ENCODE measurements at places on chromosomes 2 and 18. TPM values are rescaled to one million over a fixed set of nuclear protein-coding genes. Genes with fewer than 3 reads are reported as not detected.

The IL37 gene
- not detected for total RNA-seq

The GCG gene
- not detected for total RNA-seq

The TMEM200C gene
- total RNA-seq = 0.33 TPM

The GPAT2 gene
- total RNA-seq = 10.2 TPM

DNA sequence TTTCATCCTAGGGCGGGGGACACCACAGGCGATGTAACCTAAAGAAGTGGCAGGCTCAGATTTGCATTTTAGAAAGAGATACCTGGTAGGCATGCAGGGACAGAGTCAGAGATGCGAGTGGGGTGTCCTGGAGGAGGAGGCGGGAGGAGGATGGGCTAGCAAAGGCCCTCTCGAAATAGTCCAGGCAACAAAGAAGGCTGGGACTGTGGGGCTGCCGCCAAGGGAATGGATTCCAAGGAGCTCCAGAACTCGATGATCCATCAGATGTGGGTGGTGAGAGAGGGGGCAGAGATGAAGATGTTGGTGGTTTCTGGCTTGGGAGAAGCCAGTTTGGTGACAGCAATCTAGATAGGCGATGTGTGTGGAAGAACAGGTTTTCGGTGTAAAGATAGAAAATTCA is 12.5 kb upstream of the INPP5D start:
- no peak for DNase-seq

DNA sequence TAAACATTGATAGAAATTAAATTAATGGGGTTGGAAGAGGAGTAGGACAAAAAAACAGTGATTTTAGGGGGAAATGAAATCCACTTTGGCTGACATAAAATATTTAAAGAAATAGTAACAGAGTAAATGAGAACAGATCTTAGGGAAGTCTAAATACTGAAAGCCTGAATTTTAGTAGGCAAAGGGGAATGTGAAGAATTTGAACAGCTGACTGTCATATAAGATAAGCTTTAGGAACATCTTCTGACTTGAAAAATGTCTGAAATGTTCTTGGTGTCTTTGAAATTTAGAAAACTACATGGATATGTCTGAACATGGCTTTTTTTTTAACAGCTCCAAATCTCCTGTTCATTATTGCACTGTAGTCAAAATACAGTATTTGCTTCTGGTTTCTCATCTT is 150.3 kb downstream of the CALCRL start:
- no peak for DNase-seq

- no peak for DNase-seq
These were observed 14.7 kb upstream of the IKZF2 start for GRCh38 chr2:213166109-213166508.

DNA sequence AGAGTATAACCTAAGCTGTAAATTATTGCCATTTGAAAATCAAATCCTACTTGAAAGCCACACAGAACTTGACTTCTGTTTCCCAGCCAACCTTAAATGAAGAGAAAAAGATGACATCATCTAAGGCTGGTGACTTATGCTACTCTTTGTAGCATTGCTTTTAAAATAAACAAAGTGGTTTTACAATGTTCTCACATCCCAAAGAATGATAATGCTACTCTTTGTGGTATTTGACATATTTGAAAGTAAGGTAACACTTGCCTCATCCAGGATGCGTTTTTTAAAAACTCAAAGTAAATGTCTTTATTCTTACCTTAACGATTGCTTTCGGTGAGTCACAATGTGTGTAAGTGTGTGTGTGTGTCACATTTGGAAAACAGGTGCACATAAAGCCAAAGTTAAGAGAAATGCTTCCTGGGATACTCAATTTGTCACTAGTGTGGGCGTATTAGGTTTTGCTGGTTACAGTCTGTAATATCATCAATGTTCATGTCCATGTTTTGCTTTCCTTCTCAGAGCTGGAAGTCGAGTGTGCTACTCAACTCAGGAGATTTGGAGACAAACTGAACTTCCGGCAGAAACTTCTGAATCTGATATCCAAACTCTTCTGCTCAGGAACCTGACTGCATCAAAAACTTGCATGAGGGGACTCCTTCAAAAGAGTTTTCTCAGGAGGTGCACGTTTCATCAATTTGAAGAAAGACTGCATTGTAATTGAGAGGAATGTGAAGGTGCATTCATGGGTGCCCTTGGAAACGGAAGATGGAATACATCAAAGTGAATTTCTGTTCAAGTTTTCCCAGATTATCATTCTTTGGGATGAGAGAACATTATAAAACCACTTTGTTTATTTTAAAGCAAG is 2.6 kb downstream of the PMAIP1 start:
- peak; percentile 55 for DNase-seq

GRCh38 chr18:3824101-3824500 is 374.1 kb downstream of the TGIF1 start:
- no peak for DNase-seq

DNA sequence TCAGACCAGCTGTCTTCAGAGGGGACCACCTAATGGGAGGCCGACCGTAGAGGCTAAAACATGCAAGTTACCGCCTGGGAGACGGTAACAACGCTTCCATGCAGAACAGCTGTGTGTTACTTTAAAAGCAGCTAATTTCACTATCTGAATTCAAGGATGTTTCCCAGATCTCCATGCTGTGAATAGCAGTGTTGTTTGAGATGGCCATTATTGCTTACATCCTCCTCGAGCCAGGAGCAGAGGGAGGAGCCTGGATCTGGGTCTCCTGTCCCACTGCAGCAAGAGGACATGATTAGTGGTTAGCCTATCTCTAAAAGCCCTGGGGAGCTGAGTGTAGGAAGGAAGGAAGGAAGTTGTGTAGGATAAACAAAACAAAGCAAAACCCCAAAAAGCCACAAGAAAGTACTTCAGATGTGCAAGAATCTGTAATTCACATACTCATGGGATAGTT is 50.9 kb downstream of the ACTR2 start:
- peak; percentile 28 for DNase-seq

DNA sequence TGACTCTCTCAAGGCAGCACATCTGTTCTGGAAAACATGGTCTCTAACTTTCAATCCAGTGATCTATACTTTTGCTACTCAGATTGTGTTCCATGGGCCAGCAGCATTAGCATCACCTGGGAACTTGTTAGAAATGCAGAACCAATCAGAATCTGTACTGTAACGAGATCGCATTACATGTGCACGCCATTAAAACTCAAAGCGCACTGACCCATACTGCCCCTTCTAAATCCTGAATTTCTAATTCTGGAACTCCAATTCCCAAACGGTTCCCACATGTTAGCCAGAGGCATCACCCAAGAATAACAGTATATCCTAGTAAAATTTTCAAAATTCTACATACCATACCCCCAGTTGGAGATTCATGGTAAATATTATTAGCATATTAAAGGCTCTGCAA is 10.5 kb upstream of the DCTN1 start:
- no peak for DNase-seq

DNA sequence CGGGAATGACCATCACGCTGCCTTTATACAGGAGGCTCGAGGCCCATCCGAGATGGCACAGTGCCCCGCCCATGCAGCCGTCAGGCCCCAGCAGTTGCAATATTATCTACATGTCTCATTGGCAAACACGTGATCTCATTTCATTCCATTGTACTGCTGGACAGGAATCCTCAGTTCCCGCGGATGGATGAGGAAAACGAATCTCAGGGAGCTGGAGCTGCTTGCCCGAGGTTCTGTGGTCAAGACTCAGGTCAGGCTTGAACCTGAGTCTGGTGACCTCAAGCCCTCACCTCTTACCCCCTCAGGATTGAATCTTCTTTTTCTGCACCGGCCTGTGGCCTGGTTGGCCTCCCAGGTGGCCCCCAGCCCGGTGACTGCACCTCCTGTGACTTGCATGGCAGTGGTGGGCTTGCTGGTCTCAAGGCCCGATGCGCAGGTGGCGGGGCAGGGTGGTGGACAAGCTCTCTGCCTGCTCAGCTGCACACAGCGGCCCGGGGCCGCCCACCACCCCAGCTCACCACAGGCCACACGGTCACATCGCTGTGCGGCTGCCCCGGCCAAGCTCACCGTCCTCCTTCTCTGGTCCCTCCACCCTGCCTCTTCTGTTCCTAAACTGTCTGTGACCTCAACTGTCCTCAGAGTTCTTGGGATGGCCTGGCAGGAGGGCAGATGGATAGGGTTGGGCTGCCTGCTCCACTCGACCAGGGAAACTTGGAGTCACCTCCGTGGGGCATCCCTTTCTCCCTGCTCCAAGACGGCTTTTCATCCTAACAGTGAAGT is 52.0 kb upstream of the HS6ST1 start:
- DNase-seq = peak; percentile 26

- no peak for DNase-seq
These were observed 49.9 kb downstream of the MYO7B start for GRCh38 chr2:127585270-127585807.

Data from fibroblast of the aortic adventitia (primary cell).